ENCODE measurements at places on chromosomes 13 and 19.

GRCh38 chr19:37817180-37817981, 38.0 kb upstream of the ZNF573 start:
- DNase-seq, result peak; percentile 4

DNA sequence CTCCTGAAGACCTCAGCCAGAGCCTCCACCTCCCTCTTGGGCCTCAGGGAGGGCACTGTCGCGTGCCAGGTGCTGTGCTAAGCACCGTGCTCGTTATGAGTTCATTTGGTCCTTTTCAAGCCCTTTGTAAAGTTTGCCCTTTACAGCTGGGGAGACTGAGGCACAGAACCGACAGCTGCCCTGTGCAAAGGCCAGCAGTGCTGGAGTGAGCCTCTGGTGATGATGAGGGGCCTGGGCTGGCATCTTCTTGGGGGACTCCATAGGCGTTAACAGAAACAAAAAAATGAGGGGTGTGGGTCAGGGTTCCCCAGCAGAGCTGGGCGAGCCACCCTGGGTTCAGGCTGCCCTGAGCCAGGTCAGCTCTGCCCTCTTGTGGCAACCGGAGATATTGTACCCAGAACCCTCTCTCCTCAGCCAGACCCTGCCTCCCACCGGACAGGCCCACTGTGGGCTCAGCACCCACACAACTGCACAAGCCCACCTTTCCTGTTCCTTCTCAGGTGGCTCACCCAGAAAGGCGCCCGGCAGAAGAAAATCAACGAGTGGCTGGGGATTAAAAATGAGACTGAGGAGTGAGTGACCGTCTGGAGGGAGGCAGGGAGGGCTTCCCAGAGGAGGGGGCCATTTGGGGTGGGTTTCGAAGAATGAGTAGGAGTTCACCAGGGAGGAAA, 5.5 kb upstream of the IFI30 start:
- DNase-seq, result no peak

GRCh38 chr19:35908010-35908441, at the start of gene TYROBP:
TYROBP (minus strand) TSS chr19:35908295; CDS start chr19:35908228, 67 bp downstream.
- no peak for DNase-seq

DNA sequence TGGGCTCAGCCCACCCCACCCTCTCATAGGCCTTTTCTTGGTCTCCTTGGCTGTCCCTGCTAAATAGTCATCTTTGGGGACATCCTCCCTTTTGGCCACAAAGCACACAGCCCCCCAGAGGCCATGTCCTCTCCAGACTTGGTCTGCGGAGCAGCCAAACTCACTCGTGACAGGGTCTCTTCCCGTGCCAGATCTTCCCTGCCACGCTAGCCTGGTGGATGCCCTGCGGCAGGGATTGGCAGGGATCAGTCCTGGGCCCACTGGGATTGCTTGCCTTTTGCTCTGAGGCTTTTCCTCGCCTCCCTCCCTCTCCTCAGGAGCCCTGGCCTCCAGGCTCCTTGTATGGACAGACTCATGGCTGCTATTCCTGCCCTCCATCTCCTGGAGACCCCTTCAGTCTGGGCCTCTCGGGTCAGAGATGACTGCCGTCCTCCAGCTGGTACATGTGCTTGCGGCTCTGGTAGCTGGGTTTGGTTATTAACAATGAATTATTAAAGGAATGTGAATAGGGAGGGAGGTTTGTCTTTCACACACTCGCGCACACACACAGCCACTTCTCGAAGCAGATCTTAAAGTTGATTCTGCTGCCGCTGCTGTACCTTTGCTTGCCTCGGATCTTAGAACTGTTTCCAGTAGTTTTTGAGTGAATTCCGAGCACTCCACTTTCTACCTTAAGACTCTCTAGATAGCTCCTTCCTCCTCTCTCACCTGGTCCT, 45.1 kb downstream of the NFIX start:
- no peak for DNase-seq

- DNase-seq, result no peak
These were observed at the start of gene AP1M2 for GRCh38 chr19:10587022-10587838. AP1M2 (minus strand) TSS chr19:10587312; CDS start chr19:10587231, 81 bp downstream.

DNA sequence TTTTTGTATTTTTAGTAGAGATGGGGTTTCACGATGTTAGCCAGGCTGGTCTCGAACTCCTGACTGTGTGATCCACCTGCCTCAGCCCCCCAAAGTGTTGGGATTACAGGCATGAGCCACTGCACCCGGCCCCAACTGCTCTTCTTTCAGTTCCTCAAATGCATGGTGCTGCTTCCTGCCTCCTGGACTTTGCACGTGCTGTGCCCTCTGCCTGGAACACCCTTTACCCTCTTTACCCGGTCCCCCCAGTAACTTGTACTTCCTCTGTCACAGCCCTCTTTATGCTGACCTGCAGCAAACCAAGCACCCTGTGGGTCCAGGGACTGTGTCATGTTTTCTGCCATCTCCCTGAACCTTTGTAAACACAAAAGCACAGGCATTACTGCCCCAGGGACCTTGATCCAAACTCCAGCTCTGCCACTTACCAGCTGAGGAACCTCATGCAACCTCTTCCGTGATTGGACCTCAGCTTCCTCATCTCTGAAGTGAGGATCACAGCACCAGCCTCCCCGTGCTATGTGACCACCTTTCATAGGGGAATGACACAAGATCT, 3.8 kb downstream of the BLVRB start:
- no peak for DNase-seq

GRCh38 chr13:72427757-72428528, 299.5 kb downstream of the MZT1 start:
- DNase-seq, result no peak

GRCh38 chr19:45045671-45046353, 7.0 kb downstream of the CLASRP start:
- DNase-seq, result no peak

GRCh38 chr13:82758044-82758443, 1124.2 kb downstream of the SLITRK1 start:
- no peak for DNase-seq

- no peak for DNase-seq
These were observed 1397.4 kb upstream of the SPRY2 start for GRCh38 chr13:81738364-81738763.

GRCh38 chr13:58906329-58907007, 1257.3 kb downstream of the DIAPH3 start:
- no peak for DNase-seq

- no peak for DNase-seq
These were observed 13.8 kb downstream of the SH2D3A start for GRCh38 chr19:6753178-6754031.

- no peak for DNase-seq
These were observed 90.1 kb downstream of the ANKRD10 start for GRCh38 chr13:110824702-110825300.

- no peak for DNase-seq
These were observed 43.0 kb upstream of the HNRNPA1L2 start for GRCh38 chr13:52599037-52599847.

GRCh38 chr13:51632591-51633362, 48.5 kb downstream of the WDFY2 start:
- no peak for DNase-seq

GRCh38 chr19:56933014-56933705, 92.6 kb upstream of the PEG3 start:
- DNase-seq, result no peak

- DNase-seq, result no peak
These were observed 29.3 kb downstream of the MIPEP start for GRCh38 chr13:23859904-23860303.

DNA sequence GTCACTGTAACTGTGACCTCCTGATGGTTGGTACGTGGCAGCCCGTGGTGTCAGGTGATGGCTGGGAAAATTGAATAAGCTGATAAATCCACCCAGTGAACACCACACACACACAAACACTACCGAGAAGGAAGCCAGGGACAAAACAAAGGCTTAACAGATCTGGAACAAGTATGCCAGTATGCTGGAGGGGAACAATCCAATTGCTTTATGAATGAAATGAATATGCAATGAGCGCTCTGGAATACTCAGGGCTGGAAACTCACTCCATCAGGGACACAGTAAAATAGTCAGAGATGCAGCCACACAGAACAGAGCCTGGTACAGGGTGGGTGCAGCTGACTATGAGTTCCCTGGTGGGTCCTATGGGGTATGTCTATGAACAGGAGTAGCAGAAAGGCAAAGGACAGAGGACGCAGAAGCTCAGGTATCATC, 16.7 kb downstream of the TMTC4 start:
- no peak for DNase-seq

DNA sequence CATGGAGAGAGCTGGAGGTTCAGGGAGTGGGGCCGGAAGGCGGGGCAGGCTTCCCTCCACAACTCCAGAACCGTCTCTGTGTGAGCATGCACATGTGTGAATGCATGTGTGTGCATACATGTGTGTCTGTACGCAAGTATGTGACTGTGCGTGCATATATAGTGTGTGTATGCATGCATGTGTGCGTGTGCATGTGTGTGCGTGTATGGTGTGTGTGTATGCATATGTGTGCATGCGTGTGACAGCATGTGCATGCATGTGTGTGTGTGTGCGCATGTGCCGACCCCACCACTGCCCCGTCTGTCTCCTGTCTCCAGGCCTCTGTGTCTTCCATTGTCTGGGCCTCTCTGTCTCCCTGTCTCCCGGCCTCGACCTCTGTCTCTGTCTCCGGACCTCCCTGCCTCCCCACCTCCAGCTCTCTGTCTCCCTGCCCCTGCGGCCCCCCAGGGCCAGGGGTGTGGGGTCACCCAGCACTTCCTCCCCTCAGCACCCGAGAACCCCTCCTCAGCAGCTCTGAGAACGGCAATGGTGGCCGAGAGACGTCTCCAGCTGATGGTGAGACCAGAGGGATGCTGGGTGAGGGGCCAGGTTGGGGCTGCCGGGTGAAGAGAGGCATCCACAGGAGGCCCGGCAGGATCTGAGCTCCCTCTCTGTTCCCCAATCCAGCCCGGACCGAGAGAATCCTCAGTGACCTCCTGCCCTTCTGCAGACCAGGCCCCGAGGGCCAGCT, 22.5 kb downstream of the ARHGEF1 start:
- no peak for DNase-seq

DNA sequence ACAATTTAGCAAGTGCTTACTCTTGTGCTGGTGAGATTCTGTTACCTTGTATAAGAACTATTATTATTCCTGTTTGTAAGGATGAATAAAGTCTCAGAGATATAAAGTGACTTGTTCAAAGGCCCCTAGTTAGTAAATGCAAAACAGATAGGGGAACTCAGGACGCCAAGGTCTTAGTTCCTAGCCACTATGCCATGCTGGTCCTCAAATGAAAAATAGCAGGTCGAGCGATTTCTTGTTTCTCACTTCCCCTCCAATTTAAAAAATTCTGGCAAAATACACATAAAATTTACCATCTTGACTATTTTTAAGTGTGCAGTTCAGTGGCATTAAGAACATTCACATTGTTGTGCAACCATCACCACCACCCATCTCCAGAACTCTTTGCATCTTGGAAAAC, 1.1 kb downstream of the TECR start:
- no peak for DNase-seq

GRCh38 chr13:20431687-20432384, 93.8 kb downstream of the CRYL1 start:
- no peak for DNase-seq

- DNase-seq, result peak; percentile 24
These were observed 1092.3 kb downstream of the EFNB2 start for GRCh38 chr13:105442949-105443699.

GRCh38 chr19:16476401-16476800, 4.6 kb upstream of the EPS15L1 start:
- no peak for DNase-seq

DNA sequence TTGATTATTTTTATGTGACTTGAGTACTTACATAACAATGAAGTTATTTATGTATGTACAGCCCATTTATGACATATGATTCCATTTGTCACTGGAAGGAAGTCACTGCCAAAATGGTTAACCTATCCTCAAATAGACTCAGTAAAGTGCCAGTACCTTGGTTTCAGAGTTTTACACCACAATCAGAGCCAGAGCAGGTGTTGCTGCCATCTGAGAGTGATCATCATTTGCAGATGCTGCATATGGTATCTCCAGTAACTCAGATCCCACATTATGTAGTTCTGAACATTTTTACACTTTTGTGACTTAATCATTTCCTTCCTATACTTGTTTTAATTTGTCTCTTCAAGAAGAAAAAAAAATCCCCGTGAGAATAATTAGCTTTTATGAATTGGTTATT, 313.3 kb downstream of the HS6ST3 start:
- DNase-seq, result no peak

- DNase-seq, result no peak
These were observed 222.4 kb downstream of the TDRD3 start for GRCh38 chr13:60619461-60619860.

- DNase-seq, result no peak
These were observed 6.4 kb downstream of the FBN3 start for GRCh38 chr19:8143041-8143440.

- DNase-seq, result no peak
These were observed 5.0 kb downstream of the SGTA start for GRCh38 chr19:2777952-2778683.

DNA sequence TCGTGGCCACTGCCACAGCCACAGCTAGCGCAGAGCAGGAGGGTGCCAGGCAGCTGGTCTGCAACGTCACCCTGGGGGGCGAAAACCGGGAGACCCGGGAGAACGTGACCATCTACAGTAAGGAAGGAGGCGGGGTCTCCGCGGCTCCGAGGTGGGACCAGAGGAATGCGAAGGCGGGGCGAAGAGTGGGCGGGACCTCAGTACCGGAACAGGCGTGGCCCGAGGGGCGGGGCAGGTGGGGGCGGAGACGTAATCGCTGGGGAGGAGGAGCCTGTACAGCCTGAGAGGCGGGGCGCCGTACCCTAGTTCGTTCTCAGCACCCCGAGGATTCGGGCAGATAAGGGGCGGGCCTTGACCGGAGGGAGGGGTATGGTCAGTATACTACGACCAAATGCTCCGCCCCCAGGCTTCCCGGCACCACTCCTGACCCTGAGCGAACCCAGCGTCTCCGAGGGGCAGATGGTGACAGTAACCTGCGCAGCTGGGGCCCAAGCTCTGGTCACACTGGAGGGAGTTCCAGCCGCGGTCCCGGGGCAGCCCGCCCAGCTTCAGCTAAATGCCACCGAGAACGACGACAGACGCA, 2.5 kb downstream of the ICAM5 start:
- no peak for DNase-seq

- no peak for DNase-seq
These were observed at the start of gene URAD for GRCh38 chr13:27988520-27988919. URAD (minus strand) TSS chr13:27988693; CDS start chr13:27988637, 56 bp downstream.

DNA sequence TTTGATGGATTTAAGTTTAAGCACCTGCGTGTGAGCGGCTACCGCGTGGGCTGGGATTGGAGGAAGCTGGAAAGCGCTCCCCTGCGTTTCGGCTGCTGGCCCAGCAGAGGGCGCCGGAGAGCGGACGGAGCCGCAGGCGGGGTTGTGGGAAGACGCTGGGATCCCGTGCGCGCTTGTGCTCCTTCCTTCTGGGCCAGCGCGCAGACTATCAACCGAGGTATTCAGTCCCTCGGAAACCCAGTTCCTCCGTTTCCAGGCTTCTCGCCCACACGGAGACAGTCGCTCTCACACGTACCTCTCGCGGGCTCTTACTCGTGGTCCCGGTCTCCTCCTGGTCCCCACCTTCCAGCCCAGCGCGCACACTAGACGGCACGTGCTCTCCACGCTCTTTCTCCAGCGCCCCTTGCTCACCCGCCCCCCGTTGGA, 28.8 kb downstream of the EPN1 start:
- DNase-seq, result no peak

GRCh38 chr19:13848340-13848677, 28.6 kb upstream of the NANOS3 start:
- DNase-seq, result no peak
